ENCODE measurements at places on chromosomes 16 and 17.

GRCh38 chr17:19377602-19378415, 489 bp upstream of the MAPK7 start:
- DNase-seq: peak; percentile 99

- DNase-seq: peak; percentile 50
Observed at GRCh38 chr16:12059216-12059769, 82.8 kb downstream of the SNX29 start.

- DNase-seq: no peak
Observed at GRCh38 chr17:43591001-43591400, 44.9 kb upstream of the ETV4 start.

DNA sequence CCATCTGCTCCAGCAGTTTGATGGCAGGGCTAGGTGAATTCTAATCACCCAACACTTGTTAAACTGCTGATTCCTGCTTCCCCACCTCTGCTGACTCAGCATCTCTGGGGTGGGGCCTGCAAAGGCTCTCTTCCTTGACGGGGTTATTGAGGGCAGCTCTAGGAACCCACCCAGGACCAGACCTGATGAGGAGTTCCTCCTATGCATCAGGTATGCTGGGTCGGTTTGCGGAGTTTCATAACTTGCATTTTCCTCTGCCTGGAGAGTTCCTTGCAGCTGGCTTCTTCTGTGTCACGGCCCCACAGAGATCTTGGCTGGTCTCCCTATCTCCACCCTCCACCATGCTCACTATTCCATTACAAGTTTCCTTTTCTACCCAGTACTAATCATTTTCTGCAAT, 93.4 kb upstream of the CCL2 start:
- DNase-seq: no peak

DNA sequence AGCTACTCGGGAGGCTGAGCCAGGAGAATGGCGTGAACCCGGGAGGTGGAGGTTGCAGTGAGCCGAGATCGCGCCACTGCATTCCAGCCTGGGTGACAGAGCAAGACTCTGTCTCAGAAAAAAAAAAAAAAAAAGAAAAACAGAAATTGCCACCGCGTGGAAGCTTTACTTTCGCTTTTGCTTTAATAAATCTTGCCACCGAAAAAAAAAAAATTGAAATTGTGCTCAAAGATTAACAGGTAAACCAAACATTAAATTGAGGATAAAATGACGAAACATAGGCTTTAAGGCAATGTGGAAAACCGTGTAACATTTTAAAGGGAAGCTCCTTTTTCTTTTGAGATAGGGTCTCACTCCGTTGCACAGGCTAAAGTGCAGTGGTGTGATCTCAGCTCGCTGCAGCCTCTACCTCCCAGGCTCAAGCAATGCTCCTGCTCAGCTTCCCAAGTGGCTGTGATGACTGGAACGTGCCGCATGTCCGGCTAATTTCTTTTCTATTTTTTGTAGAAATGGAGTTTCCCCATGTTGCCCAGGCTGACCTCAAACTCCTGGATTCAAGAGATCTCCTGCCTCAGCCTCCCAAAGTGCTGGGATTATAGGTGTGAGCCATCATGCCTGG, 40.1 kb downstream of the ZNF276 start:
- DNase-seq: no peak

DNA sequence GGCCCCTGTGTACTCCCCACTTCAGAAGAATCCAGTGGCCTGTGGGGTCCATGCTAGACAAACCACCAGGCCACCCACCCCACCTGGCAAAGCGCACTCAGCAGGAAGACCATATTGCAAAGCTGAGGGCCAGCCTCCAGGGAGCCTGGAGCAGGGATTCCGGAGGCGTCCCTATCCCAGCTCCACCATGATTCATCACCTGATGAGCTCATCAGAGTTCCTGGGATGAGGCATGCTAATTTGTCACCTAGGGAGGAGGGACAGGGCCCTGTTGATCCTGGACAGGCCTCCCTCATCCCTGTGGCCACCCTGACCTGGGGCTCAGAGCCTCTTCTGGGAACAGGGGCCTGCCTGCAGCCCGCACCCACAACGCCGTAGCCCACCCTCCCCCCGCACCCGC, 131.6 kb upstream of the PLCG2 start:
- DNase-seq: no peak
